ENCODE measurements at places on chromosomes 2 and 18.

DNA sequence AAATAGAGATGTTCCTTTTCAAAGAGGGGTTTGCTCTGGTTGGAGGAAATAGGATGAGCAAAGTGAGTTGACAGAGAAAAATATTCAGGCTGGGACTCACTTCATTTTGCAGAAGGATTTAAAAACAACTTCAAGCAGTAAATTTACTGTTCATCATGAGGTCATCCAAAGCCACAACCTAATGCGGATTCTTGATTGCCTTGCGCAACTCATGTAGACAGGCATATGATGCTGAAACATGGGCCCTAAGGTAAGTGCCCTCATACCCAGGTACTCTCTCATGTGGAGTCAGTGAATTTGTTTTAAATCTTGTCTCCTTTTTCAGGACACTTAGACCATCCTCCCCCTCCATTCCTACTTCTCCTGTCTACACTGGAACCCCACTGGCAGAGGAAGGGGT is 51.9 kb upstream of the LYPD1 start:
- no peak for DNase-seq

DNA sequence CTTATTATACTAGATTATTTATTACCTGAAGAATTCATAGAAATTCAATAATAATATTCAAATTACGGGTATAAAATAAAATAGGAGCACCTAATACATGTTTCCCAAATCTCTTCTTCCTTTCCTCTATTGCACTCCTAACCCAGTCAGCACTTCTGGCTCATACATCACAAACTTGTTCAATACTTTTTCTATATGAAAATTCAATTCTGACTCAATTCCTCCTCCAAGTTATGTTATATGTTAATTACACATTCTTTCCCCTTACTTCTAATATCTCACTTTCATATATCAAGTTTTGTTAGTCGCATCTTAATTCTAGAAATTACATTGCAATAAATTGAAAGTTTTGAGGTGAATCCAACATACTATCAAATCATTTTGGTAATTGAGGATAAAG is 17.9 kb upstream of the COL3A1 start:
- no peak for DNase-seq

GRCh38 chr2:162989507-162989906 is 150.9 kb upstream of the KCNH7 start:
- no peak for DNase-seq

GRCh38 chr2:58862244-58862643 is 621.1 kb upstream of the FANCL start:
- no peak for DNase-seq

DNA sequence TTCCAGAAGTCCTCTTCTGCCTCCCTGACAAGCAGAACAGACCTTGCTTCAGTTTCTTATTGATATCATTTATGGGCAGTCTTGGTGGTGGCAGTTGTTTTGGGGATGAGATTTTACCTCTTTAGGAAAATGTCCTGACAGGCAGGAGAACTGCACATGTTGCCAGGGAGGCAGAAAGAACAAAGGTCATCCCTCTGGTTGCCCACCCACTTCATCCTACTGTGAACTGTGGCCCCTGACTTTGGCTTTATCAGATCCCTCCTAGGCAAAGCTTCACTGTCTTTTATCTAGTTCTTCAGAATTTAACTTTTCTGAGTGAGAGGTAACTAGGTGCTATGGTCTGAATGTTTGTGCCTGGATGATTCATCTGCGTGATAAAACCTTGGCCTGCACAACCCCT is 2071.3 kb upstream of the CELF4 start:
- DNase-seq = no peak

DNA sequence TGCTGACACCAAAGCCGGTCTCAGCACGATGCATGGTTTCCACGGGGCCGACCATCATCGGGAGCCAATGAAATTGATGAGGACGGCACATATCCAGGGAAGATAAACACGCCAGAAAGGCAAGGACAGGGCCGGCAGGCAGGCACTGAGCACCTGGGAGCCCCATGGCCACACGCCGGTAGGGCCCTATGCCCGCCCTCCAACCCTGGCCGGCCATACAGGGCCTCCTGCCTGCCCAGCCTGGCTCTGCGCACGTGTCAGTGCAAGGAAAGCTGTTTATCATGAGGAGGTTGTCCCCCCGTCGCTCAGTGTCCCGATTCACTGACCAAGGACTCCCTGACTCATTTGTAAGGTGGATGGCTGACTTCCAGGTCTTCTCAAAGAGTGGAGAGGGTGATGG is 237.5 kb downstream of the GLI2 start:
- no peak for DNase-seq

DNA sequence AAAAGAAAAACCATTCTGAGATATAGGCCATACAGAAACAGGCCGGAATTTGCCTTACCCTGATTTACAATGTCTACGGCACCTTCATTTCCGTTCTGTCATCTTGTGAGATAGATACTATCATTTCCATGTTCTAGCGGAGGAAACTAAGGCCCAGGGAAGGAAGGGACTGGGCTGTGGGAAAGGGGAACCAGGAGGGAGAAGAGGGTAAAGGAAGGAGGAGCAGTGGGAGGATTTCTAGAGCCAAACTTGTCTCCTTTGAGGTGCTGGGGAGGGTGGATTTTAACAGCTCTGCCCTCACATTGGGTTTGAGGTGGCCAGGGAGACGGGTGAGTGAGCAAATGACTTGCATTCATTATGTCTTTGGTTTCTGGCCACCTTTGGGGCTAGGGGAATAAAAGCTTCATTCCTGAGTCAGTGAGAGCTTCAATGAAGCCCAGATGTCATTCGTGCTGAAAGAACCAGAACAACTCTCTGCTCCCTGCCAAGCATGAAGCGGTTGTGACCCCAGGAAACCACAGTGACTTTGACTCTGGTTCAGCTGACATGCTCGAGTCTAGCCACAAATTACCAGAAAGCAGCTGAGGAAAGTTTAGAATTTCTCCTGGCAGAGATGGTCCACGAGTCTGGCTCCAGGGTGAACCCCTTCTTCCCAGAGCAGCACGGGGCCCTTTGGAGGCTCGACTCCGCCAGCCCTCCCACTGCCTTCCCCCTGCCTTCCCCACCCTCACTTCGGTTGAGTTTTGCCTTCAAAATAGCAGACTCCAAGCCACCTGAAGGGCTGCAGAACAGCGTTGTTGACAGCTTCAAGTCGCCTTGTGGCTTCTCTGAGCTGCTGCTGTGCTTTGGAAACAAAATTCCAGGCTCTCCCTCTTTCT is 3.8 kb downstream of the ACTG2 start:
- peak; percentile 72 for DNase-seq

GRCh38 chr2:62443886-62444285 is 62.1 kb downstream of the TMEM17 start:
- no peak for DNase-seq

- no peak for DNase-seq
These were observed 16.5 kb downstream of the STRN start for GRCh38 chr2:36949845-36950244.

- no peak for DNase-seq
These were observed 23.7 kb upstream of the ST8SIA3 start for GRCh38 chr18:57328665-57329064.

DNA sequence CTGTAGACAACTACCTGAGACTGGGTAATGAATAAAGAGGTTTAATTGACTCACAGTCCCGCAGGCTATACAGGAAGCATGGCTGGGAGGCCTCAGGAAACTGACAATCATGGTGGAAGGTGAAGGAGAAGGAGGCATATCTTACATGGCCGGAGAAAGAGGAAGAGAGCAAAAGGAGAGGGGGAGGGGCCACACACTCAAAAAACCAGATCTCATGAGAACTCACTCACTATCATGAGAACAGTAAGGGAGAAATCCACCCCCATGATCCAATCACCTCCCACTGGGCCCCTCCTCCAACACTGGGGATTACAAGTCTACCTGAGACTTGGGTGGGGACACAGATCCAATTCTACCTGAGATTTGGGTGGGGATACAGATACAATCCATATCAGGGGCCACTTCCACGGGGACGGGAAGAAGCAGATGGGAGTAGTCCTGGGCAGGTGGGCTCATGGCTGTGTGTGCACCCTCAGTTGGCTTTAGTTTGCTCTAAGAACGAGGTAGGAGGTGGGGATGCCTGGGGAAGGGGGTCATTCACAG is 9.9 kb downstream of the MAB21L4 start:
- no peak for DNase-seq

GRCh38 chr2:233831011-233831721 is 23.2 kb downstream of the HJURP start:
- no peak for DNase-seq

GRCh38 chr18:23933407-23933806 is 81.1 kb upstream of the TTC39C start:
- DNase-seq = no peak

GRCh38 chr18:45837283-45838070 is 12.0 kb downstream of the SIGLEC15 start:
- peak; percentile 64 for DNase-seq

GRCh38 chr18:51867767-51868166 is 472.2 kb upstream of the DCC start:
- peak; percentile 22 for DNase-seq

GRCh38 chr2:20600756-20601325 is 50.1 kb downstream of the HS1BP3 start:
- no peak for DNase-seq

DNA sequence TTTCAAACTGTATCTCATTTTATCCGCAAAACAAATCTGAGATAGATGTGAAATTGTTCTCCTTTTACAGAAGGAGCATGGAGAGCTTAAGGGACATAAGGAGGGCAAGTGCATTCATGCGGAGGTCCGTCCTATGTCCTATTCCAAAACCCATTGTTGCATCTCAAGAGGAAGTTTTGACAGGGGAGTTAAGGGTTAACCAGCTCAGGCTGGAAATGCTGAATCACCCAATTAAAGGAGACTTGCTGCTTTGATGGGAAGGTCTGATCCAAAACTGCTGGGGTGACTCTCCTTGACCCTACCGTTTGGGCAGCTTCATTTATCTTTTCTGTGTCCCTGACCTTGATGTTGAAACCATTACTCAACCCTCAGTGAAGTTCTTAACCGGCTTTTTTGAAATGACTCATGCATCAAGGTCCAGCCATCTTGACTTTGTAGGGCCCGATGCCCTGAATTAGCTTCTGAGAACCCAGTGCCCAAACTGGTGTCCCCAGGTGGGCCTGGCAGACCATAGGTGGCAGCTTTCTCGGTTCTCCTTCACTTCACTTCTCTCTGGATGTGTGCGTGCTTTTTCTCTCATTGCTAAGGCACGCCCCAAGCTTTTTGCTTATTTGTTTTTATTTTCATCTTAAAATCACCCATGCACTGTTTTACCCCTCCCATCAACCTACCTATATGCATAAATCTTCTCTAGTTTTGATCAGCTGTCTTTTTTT is 15.9 kb upstream of the TXNDC2 start:
- no peak for DNase-seq

DNA sequence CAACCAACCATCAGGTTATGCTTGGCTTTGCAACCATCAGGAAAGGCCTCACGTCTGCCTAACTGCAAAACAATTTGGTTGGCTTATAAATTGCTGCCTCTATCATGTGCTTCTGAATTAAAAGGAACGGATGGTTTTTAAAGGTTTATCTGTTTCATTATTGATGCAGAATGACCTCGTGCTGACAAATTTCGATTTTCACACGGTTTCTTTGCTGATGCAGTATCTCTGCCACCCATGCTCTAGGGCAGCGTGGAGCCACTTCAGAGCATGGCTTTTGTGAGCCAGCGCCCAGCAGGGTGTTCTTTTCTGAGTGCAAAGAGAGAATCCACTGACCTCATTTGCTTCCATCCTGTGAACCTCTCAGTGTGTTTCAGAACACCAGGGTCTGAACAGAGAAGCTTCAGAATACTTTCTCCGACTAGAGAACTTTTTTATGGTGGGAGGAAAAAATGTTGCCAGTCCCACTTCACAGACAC is 143.1 kb upstream of the L3MBTL4 start:
- DNase-seq = no peak

- no peak for DNase-seq
These were observed 427.0 kb upstream of the TNP1 start for GRCh38 chr2:217286833-217287232.

DNA sequence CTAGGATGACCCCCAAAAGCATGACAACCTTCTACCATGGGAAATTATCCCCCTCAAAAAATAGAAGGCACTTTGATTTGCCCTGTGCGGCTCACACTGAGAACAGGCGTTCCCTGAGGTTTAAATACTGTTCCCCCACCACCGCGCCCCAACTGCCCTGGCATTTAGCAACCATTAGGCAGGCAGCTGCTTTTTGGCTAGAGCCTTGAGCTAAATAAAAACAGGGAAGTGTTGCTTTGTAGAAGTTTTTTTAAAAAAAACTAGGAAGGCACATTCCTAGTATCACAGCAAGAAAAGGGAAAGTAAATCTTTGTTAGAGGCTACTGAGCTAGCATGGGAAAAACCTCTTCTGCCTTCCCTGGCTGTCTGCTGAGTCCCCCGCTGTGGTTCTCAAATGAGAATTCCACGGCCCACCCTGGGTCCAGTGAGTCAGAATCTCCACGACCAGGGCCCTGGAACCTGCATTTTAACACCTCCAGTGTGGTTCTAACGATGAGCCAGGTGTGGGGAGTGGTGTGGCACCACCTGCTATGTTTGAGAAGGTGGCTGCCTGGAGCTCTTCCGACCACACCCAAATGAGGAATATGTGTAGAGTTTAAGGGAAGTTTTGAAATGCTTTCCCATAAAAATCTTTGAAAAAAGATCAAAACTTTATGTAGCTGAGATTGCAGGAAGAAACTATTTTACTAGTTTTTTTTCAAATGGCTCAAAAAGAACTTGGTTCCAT is 66.4 kb downstream of the VIT start:
- DNase-seq = no peak

- DNase-seq = no peak
These were observed 40.2 kb downstream of the SLC35F5 start for GRCh38 chr2:113716291-113716690.

DNA sequence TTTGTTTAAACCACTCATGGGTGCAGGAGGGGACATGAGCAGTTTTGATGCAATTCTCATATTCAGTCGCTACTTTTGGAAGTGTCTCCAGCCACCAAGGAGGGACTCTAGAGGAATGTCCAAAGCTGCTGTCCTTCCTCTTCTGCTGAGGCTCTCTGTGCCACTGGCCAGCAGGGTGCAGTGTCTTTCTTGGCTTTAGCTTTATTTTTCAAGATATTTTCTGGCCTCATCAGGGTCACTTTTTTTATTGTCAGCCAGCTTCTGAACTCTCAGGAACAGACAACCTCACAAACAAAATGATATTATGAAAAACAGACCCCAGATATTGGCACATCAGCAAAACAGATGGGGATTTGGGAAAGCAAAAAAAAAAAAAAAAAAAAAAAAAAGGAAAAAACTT is 289.3 kb upstream of the ZSWIM2 start:
- no peak for DNase-seq

Measured in activated naive CD4-positive, alpha-beta T cell treated with anti-CD3 and anti-CD28 coated beads for 36 hours (primary cell).